ENCODE measurements at places on chromosomes 2 and 18.
A peak's percentile ranks its signal among the peaks of the same experiment; 100 is the strongest.

- no peak for DNase-seq
Measured at GRCh38 chr2:71552356-71552755, 99.0 kb downstream of the DYSF start.

- peak; percentile 33 for DNase-seq
Measured at GRCh38 chr2:227188292-227188691, 23.9 kb downstream of the COL4A3 start.

DNA sequence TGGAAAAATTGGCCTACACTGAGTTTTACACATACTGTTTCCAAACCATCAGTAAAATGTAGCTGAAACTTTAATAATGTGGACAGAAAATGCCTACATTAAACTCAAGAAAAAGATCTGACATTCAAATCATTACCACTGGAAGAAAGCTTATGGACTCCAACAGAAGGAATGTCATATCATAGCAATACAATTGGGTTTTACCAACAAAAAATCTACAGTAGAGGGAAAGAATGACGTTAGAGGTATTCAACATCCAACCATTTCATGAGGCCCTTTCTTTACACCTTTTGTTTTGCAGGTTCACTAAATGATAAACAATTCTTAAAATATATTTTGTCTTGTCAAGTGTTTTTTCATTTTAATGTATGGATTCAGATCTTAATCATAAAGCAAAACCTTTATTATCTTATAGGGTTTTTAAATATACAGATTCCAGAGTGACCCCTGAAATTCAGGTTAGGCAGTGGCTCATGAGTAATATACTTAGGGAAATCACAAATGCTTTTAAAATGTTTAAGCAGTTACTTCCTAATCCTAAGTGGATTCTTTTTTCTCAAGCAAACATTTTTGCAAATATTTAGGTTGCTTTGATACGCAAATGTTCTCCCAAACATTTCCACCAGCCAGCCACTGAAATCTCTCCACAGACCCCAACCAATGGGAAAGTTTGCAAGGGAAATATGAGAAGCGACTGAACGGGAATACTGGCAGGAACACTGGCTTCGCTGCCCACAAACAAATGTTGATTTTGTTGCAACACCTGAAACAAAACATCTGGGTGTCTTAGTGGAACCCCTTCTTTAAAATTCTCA, 168.7 kb downstream of the TCF4 start:
- no peak for DNase-seq

DNA sequence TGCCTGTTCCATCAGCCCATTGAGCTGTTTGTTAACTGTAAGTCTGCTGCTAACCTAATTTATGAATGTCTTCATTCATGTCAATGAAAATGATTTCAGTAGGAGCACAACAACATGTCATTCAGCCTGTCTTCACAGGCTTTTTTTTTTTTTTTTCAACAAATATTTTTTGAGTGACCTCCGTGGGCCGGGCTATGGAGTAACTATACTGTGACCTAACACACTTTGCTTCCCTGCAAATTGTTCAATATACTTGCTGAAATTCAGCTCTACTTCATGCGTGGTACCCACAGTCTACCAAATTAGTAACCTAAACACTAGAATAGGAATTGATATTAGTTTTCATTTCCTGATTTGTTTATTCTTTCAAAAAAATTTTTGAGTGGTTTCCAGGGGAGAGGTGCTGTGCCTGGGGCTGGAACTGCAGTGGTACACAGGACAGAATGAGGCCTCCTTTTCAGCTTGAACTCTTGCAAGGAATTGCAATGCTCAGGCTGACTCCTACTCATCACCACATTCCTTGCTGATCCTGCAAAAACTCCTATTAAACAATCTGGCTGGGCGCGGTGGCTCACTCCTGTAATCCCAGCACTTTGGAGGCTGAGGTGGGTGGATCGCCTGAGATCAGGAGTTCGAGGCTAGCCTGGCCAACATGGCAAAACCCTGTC, 87.1 kb downstream of the CDH20 start:
- no peak for DNase-seq

GRCh38 chr2:53500181-53500580, 267.4 kb upstream of the CHAC2 start:
- DNase-seq = no peak

- DNase-seq = no peak
Measured at GRCh38 chr2:224969633-224970260, 72.5 kb downstream of the DOCK10 start.

DNA sequence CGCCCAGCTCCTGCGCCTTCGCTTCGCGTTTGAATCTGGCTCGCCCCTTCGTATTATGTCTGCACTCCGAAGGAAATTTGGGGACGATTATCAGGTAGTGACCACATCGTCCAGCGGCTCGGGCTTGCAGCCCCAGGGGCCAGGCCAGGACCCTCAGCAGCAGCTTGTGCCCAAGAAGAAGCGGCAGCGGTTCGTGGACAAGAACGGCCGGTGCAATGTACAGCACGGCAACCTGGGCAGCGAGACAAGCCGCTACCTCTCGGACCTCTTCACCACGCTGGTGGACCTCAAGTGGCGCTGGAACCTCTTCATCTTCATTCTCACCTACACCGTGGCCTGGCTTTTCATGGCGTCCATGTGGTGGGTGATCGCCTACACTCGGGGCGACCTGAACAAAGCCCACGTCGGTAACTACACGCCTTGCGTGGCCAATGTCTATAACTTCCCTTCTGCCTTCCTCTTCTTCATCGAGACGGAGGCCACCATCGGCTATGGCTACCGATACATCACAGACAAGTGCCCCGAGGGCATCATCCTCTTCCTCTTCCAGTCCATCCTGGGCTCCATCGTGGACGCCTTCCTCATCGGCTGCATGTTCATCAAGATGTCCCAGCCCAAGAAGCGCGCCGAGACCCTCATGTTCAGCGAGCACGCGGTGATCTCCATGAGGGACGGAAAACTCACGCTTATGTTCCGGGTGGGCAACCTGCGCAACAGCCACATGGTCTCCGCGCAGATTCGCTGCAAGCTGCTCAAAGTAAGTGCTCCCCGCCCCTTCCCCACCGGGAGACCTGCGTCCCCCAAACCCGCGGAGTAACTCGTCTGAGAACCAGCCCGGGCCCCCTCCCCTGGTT, 453 bp downstream of the KCNJ3 start:
- DNase-seq = no peak

GRCh38 chr18:78587096-78587495, 392.5 kb upstream of the SALL3 start:
- DNase-seq = no peak

- DNase-seq = peak; percentile 43
Measured at GRCh38 chr2:129877289-129877741, 102.2 kb upstream of the RAB6C start.

DNA sequence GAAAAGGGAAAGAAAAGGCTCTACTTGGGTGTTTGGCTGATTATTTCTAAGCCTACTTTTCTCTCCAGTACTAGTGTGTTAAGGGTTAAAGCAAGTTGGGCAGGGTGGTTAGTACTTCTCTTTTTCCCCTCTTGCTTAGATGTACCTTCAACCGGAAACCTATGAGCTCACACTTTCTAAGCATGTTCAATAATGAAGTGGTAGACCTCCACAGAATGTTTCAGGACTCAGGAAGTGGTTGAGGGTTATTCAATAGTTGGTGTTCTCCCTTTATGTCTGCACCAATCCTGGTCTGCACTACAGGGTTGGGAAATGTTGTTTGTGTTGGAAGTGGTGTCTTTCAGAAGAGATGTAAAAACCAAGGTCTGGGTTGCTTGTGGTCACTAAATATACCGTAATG, 137.1 kb downstream of the ZEB2 start:
- peak; percentile 60 for DNase-seq

DNA sequence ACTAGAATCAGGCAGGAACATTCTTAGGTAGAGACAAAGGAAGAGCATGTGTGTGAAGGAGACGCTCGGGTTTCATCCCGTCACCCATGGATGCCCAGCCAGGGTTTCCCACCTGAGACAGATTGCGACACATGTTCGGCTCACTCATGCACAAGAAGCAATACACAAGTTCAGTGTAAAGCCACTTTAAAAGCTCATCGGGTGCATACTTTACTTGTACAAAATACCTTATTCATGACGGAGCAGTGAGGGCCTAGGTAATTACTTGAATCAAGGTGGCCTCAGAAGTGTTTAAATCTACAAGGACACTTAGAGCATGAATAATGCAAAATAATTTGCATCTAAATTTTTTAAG, 42.0 kb downstream of the ZEB2 start:
- no peak for DNase-seq

GRCh38 chr18:48923746-48924629, 26.8 kb downstream of the SMAD7 start:
- DNase-seq = no peak

DNA sequence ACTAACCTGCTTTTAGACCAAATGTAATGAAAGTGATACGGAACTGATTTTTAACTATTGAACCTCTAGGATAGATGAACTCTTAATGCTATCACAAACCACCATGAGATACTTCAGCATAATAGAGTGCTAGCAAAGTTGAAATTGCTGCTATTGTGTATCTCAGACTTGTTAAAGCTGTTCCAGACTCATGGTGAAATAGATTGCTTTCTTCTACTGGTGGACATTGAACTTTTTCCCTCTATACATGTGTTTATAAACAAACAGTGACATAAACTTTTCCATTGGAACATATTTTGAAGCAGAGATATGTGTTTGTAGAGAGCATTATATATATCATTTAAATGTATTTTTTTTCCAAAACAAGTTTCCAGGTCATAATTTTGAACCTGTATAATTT, 157.3 kb downstream of the CAMKMT start:
- DNase-seq = no peak

DNA sequence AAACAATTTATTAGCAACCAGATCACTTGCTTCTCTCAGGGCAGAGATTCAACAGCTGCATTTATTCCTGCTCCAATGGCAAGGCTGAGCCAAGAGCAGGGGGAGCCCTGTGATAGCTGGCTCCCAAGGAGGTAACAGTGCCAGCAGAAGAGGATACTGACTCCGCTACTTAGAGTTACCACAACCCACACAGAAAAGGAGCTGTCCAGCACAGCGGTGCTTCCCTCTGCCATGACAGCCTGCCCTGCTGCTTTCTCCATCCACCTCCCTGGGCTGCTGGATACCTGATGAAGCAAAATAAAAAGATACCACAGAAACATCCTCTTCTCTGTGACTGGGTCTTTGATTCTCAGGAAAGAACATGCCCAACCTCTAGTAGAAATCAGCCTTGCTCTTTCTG, 467.2 kb downstream of the LRRTM4 start:
- no peak for DNase-seq

- DNase-seq = no peak
Measured at GRCh38 chr2:201130524-201131186, 14.7 kb downstream of the CFLAR start.

GRCh38 chr2:217193431-217194340, 333.8 kb upstream of the TNP1 start:
- no peak for DNase-seq

GRCh38 chr2:192228685-192229084, 34.0 kb upstream of the TMEFF2 start:
- DNase-seq = no peak

Data from GM12864 (cell line).